ENCODE measurements at places on chromosomes 12 and 14.

DNA sequence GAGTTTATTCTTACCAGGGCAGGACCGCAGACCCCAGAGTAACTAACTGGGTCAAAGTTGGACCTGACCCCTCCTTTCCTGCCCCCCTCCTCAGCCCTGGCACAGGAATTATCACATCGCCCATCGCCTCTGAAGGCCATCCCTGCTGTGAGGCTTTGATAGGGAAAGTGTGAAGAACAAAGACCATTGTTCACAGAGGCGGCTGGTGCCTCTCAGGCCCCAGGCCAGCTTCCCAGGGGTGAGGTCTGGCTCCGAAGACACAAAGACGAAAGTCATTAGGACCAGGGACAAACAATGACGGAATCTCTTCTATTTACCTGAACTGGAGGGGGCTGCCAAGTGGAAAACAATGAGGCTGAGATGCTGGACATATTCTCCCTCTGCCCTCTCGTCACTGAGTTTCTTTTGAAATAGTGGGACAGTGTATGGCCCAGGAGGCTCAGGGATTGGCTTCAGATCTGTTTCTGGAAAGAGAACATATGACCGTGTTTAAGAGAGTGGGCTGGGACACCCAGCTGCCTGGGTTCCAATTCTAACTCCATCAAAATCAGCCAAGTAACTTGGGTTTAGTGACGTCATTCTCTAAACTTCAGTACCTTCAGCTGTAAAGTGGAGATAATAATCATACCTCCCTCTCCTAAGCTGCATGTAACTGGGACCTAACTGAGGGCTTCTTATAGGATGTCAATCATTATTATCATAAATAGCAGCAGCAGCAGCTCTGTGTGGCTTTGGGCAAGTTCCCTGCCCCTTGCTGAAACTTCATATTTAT, 769.4 kb downstream of the MED13L start:
- DNase-seq, result no peak

DNA sequence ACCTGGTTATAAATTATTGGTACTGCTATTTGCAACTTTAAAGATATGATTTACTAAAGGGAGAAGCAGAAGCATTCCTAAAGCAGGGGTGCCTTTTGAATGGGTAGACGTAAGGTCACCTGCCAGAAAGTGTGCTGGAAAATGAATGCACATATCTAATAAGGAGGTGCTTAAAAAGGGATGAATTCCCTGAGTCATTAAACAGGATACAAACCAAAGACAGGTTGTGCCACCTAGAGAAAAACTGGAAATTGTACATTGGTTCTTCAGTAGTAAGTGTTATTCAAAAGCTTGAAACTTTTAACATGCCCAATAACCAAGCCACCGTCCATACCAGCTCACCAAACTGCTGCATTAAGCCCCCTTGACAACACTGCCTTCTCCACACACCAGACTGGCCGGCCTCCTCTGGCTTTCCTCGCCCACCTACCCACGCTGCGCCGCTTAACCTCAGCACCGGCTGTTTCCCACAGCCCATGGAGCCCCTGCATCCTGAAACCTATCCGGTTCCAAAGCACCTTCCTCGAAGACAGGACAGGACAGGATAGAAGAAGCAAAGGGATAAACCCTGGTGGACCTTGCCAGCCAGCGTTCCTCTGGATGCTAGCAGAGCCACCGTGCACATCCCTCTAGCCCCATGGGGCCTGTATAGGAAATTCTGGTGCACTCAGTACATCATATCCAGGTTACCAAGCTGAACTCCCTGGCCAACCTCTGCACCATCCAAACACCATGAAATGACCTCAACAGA, 201.5 kb upstream of the CAND1 start:
- no peak for DNase-seq

- DNase-seq, result no peak
Measured at GRCh38 chr14:66758031-66758613, 250.2 kb downstream of the GPHN start.

GRCh38 chr12:169528-170370, 44.2 kb downstream of the SLC6A12 start:
- no peak for DNase-seq

- DNase-seq, result no peak
Measured at GRCh38 chr14:68692216-68692615, 100.7 kb downstream of the ZFP36L1 start.

- DNase-seq, result no peak
Measured at GRCh38 chr12:108268397-108268796, 70.7 kb downstream of the CMKLR1 start.

DNA sequence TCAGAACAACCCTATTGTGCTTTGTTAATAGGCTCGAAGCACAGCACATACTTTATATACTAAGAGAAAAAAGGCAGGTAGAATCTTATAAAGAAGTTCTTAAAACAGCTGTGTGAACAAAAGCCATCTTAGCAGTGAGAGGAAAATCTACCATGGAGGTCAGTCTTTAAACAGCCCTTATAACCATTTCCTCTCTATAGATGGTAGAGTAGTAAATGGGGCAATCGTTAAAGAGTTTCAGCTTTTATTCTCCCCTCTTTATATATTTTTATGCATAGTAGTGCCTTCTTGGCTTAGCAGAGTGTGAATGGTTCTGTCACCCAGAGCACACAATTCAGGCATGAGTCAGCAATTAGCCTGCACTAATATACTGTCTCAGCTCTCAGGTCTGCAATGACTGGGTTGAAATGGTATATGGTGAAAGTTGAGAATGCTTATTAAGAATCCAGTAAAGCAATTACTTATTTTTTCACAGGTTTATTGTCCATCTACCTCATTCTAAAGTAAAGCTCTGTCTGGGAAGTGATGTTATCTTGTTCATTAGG, 305.0 kb downstream of the NELL2 start:
- DNase-seq, result no peak

DNA sequence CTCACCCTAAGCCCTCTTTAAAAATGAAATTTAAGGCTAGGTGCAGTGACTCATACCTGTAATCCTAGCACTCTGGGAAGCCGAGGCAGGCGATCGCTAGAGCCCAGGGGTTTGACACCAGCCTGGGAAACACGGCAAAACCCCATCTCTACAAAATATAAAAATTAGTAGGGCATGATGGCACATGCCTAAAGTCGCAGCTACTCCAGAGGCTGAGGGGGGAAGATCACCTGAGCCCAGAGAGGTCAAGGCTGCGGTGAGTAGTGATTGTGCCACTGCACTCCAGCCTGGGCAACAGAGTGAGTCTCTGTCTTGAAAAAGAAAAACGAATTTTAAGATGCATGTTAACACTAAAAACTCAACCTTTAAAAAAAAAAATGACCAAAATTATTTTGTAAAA, 12.7 kb downstream of the GNPNAT1 start:
- no peak for DNase-seq

DNA sequence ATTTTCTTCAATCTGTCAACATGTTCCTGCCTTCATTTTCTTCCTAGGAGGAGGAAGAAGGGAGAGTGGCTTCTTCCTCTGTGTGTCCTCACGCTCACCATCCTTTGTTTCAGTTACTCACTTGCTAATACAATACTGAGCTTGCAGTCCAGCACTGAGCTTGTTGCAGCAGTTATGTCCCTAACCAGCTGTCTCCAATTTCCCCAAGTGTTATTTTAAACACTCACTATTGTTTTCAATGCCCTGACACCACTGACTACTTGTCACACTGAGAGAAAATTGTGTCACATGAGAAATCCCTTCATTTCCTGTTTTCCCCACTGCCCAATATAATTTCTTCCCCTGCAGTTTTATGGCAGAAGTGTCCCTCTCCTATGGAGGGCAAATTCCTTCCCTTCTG, 53.4 kb downstream of the HSD17B6 start:
- no peak for DNase-seq

DNA sequence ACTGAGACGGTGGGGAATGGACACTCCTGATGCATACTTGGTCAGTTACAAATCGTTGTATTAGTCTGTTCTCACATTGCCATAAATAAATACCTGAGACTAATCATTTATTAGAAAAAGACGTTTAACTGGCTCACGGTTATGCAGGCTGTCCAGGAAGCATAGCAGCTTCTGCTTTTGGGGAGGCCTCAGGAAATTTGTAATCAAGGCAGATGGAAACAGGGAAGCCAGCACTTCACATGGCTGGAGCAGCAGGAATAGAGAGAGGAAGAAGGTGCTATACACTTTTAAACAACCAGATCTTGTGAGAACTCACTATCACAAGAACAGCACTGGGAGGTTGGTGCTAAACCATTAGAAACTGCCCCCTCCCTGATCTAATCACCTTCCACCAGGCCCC, 418.2 kb downstream of the FLRT2 start:
- DNase-seq, result no peak

DNA sequence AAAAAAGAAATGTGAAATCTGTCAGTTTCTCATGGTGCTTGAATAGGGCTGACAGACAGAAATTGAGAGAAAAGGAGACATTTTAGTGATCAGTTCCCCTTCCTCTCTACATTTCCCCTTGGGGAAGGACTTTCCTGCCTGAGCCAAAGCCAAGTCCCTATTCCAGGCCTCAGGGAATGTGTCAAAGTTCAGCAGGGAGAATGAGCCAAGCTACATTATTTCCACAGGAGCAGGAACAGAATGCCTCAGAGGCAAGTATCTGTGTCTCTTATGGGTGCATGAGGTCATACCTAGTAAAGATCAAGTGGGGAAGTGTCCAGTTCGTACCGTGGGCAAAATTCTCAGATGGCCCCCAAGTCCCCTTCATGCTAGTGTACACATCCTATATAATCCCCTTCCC, 68.6 kb downstream of the IQSEC3 start:
- no peak for DNase-seq

GRCh38 chr12:106845902-106846301, 71.4 kb downstream of the RIC8B start:
- DNase-seq, result no peak

GRCh38 chr14:22510527-22511110, 78.4 kb downstream of the DAD1 start:
- no peak for DNase-seq

GRCh38 chr12:122106843-122107242, 28.3 kb downstream of the MLXIP start:
- DNase-seq, result no peak

DNA sequence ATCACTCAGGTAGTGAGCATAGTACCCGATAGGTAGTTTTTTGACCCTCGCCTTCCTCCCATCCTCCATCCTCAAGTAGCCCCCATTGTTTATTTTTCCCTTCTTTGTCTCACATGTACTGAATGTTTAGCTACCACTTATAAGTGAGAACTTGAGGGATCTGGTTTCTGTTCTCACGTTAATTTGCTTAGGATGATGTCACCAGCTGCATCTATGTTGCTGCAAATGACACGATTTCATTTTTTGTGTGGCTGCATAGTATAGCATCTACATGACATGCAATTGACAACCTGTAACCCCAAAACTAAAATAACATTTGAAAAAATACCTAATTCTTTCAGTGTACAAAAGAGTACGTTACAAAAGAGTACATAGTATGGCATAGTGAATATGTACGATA, 254.0 kb upstream of the NOVA1 start:
- DNase-seq, result no peak

DNA sequence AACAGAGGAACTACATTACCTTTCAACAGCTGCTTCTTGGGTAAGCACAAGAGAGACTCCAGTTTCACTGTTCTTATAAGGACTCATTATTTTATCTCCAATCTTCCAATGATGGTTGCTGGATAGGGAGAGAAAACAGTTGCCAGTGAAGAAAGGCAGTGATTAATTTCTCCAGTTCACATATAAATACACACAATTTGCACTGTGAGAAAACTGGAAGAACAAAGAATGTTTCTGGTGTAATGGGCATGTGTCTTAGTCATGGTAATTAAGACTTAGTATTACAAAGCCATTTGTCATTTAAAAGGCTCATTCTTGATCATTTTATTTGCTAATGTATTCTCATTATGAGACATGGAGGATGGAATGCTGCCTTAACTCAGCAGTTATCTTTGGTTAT, 78.0 kb upstream of the FAR2 start:
- DNase-seq, result no peak

GRCh38 chr12:124684971-124685688, 117.7 kb upstream of the NCOR2 start:
- no peak for DNase-seq

DNA sequence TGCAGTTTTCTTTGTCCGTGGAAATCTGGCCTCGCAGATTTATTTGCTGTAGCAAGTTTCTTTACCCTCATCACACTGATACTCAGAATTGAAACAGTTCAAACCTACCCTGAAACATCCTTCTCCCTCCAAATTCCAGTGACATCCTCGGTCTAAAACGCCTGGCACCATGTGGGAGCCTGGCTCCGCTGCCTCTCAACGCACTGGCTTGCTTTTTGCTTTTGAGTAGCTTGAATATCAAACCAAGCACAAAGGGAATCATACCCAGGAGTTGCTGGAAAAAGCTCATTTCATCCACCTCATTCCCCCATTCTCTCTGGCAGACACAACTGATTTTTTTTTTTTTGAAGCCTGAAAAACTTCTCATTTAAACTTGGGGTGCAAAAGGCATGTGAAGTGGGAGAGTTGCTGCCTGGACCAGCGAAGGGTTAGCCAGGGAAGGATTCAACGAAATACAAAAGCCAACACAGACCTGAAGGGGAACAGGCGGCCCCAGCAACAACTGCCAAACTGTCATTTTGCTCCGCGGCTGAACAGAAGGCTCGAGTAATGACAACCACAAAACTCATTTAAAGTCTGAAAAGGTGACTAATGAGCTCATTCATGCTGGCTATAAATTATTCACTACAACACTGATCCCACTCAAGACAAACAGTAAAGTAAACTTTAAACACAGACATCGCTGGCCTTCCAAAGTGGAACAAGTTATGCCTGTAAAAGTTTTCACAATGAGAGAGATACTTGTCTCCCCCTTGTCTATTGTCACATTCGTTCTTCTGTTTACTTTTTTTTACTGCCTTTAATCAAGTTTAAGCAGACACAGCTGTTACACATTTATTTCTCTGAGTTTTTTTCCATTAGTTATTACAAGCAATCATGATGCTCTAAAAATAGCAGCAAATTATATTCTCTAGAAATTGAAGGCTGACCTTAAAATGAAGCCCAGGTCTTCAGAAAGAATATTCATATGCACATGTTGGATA, 12.5 kb upstream of the FOXN3 start:
- peak; percentile 48 for DNase-seq

DNA sequence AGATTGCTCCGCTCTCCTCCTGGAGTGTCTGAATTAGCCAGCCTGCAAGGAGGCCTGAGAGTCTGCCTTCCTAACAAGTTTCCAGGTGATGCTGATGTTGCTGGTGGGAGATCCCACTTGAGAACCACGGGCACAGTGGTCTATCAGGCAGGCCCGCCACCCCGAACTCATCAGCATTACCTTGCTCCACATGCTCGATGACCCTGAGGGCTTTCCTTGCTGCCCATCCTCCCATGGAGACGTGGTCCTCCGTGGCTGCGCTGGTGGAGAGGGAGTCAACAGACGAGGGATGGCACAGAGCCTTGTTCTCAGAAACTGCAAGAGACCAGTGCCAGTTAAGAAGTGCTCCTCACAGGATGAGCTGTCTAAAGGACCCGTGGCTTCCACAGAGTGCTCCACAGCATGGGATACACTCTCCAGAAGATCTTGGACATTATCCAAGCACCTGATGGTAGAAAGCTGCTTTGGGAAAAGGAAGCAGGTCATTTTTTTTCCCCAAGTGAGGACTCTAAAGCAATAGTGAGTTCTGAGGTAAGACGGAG, 18.3 kb downstream of the HAL start:
- no peak for DNase-seq

DNA sequence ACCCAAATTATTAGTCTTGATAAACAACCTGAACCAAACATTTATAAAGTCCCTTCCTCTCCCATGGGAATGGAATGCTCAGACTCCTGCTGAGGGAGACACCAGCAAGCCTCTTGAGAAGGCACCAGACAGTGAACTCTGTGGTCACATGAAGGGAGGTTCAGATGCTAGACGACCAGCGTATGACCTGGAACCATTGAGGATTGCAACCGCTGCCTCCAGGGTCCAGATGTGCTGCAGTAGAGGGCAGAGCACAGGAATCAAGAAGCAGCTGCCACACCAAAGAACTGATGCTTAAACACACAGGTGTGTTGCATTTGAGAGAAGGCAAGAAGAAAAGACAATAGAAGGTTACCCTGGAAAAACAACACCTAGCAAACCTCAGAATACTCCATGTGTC, 592.4 kb downstream of the AACS start:
- no peak for DNase-seq

Data from stimulated activated CD4-positive, alpha-beta T cell treated with anti-CD3 and anti-CD28 coated beads, Interleukin-4, amount 100 ng/mL, for 4 hours (primary cell).